ENCODE measurements at places on chromosomes 12 and 14. TPM values are rescaled to one million over a fixed set of nuclear protein-coding genes. Genes with fewer than 3 reads are reported as not detected.

KMT2D gene
- total RNA-seq, result 41.6 TPM

TMTC1 gene
- 0.06 TPM for total RNA-seq

FOXM1 gene
- total RNA-seq, result 87.7 TPM

SERPINA5 gene
- total RNA-seq, result not detected

FOXN4 gene
- total RNA-seq, result not detected

MGP gene
- 0.45 TPM for total RNA-seq

REM2 gene
- total RNA-seq, result 0.26 TPM

KRT75 gene
- 0.13 TPM for total RNA-seq

REP15 gene
- 0.45 TPM for total RNA-seq

KCNH3 gene
- total RNA-seq, result 1.5 TPM

LGALS3 gene
- total RNA-seq, result 167 TPM

FAM186B gene
- 0.11 TPM for total RNA-seq
